Aorta (tissue), 5 donors: ENCODE measurements at places on chromosomes 3 and 15. TPM values are rescaled to one million over a fixed set of nuclear protein-coding genes. Genes with fewer than 3 reads are reported as not detected.

MINAR1 gene
- 1.4 TPM for total RNA-seq

GCSAM gene
- total RNA-seq: not detected

DNA sequence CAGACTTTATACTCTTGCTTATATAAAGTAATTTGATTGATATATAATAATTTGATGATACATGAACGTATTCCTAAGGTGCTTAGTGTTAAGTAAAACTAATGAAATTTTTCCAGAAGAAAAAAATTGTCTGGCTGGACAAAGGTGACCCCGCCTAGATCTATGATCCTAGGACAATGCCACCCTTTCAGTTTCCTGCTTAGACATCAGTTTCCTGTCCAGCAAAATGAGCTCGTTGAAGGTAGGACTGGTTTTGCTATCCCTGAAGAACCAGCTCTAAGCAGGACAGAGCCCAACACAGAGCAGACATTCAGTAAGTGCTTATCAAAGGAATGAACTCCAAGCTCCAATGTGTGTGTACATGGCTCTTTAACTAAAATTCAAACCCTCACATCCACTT lies 80.8 kb upstream of the SNTN start:
- DNase-seq: no peak
- H3K27me3 ChIP-seq: no peaks in the 10 kb centered on the region
- H3K36me3 ChIP-seq: no peaks in the 10 kb centered on the region
- no peak overlapping the region for H3K4me3 ChIP-seq
- H3K4me1 ChIP-seq: no peaks in the 10 kb centered on the region

- no peak overlapping the region for H3K4me3 ChIP-seq
- no peak overlapping the region for H3K27ac ChIP-seq
- DNase-seq: no peak
- H3K4me1 ChIP-seq: no peaks in the 10 kb centered on the region
Measured at GRCh38 chr3:145489011-145489410, 672.0 kb downstream of the PLOD2 start.

TTC21A gene
- total RNA-seq: 3.6 TPM

IGDCC3 gene
- not detected for total RNA-seq

DNA sequence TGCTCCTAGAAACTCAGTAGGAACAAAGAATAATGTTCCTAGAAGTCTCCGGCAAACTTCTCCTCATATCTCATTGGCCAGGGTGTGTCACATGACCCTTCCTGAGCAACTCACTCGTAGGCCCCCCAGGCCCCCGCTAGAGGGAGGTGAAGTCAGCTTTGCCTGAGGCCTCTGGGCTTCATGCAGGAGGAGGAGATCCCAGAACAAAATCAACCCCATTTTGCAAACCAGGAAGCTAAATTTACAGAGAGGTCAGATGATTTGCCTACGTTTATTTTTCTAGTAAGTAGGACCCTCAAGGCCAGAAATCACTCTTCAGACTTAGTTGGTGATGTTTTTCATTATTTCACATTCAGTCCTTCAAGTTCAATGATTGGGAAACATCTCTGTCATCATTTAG lies 99.1 kb downstream of the SSR3 start:
- DNase-seq: no peak
- H3K27me3 ChIP-seq: no peaks in the 10 kb centered on the region
- peaks cover 3% of the 10 kb centered on the region for H3K4me1 ChIP-seq

- no peak overlapping the region for H3K27ac ChIP-seq
- no peaks in the 10 kb centered on the region for H3K36me3 ChIP-seq
- peak; percentile 31 for DNase-seq
- no peak overlapping the region for H3K4me3 ChIP-seq
Measured at GRCh38 chr15:29134641-29135308, 134.8 kb downstream of the NSMCE3 start.

SLC12A1 gene
- total RNA-seq: 0.42 TPM

PPP1R14D gene
- total RNA-seq: not detected

DNA sequence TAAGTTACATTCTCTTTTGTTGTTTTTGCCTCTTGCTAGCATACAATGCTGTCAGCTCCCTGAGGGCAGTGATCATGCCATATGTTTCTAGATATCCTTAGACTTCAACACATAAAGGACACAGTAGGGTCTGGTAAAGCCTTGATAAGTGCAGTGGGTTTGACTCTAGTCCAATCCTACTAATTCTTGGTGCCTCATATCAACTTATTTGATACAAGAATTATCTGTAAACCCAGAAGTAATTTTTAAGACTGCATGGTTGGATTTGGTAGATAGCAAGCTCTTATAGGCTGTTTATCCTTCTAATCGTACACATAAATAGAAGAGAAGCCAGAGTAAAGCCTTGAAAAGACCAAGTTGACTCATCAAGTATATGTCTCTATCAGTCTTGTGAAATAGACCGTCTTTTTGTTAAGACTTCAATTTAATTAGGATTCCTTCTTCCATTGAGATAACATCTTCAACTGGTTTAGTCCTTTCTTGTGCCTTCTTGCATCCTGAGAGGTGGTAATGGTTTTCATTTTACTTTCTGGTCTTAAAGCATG lies 265.6 kb upstream of the CDIN1 start:
- H3K27ac ChIP-seq: no peak overlapping the region
- no peaks in the 10 kb centered on the region for H3K4me1 ChIP-seq
- no peaks in the 10 kb centered on the region for H3K36me3 ChIP-seq
- no peak for DNase-seq
- no peaks in the 10 kb centered on the region for H3K27me3 ChIP-seq

DNA sequence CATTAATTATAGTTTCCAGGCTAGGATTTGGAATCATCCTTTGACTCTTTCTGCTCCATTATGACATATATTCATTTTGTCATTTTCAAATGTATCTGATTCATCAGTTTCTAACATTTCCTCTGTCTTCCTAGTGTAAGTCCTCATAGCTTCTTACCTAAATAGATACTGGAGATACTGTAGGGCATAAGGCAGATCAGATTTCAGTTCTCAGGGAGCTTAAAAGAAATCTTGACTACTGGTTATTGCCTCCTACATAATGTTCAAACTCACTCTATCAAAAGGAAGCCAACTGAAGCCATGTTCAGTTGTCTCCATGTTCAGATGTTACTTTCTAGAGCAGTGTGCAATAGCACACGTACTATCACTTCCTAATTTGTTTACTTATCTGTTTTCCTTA lies 29.6 kb upstream of the CTDSPL2 start:
- DNase-seq: no peak
- no peak overlapping the region for H3K4me3 ChIP-seq
- H3K27ac ChIP-seq: no peak overlapping the region
- H3K36me3 ChIP-seq: no peaks in the 10 kb centered on the region
- no peaks in the 10 kb centered on the region for H3K4me1 ChIP-seq
- no peaks in the 10 kb centered on the region for H3K27me3 ChIP-seq

SUCNR1 gene
- total RNA-seq: 3.2 TPM

- H3K36me3 ChIP-seq: peaks cover 1% of the 10 kb centered on the region
- no peak overlapping the region for H3K4me3 ChIP-seq
- no peaks in the 10 kb centered on the region for H3K27me3 ChIP-seq
- DNase-seq: no peak
Measured at GRCh38 chr3:124178531-124178930, 186.6 kb upstream of the ROPN1 start.

DNA sequence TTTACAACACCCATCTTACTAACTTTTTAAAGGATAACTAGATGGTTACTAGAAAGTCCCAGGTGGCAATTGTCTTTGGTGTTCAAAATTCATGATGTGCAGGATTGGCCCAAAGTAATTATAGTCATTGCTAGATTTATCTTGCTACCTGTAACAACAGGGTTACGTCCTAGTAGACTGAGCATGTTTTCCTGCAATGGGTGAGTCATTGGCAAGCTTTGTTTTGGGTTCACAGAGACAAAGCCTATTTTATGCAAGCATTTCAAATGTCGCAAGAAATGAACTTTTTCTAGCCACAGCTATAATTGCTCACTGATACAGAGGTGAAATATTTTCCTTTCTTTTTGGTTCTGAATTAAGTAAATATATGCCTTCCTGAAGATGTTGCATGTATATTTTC lies 267.6 kb downstream of the AGBL1 start:
- no peaks in the 10 kb centered on the region for H3K4me1 ChIP-seq
- no peak overlapping the region for H3K4me3 ChIP-seq
- no peak overlapping the region for H3K27ac ChIP-seq
- no peaks in the 10 kb centered on the region for H3K36me3 ChIP-seq

DNA sequence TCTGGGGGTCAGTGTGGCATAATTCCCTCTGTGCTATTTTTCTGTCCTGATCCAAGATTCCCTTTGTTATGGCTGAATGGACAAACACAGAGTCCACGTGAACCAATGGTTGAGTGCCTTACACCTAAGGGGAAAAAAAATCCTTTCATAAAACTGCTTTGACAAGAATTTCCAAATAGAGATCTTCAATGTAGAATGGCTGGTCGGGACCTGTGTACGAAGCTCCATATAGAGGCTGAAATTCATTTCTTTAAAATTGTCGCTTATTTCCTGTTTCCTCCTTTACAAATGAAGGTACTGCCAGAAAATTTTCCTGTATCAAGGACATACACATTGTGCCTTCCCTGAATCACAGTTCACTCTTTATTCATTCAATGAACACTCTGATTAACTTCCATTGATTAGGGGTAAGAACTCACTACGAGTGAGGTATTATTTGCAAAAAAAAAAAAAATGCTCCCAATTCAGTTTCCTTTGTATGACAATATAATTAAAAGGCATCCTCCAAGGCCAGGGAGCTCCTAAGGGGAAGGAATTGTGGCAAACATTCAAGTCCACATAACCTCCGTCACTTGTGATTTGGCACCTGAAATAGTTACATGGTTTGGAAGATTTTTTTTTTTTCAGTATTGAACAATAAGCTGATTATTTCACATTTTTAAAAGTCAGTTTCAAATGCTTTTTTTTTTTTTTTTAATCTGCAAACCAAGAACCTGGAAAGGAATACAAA lies 293.8 kb downstream of the MEX3B start:
- no peaks in the 10 kb centered on the region for H3K36me3 ChIP-seq
- H3K27ac ChIP-seq: no peak overlapping the region
- no peak overlapping the region for H3K4me3 ChIP-seq
- DNase-seq: no peak
- H3K27me3 ChIP-seq: no peaks in the 10 kb centered on the region

BOC gene
- total RNA-seq: 164 TPM

DNA sequence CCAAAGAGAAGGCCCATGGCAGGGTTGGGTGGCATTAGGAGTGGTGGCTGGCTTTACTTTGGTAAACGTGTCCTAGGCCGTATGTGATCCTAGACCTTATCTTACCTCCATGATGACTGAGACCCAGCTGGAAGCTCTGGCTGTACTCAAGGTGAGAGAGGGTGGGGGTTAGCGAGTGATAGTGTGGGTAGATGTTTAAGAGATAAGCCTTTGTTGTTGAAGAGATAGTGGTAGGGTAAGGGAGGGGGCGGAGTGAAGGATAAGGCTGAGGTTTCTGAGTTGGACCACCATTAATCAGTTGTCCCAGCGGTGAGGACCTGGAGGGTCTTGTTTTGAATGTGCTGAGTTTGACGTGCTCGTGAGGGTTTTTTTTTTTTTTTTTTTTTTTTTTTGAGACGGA lies 61.5 kb upstream of the ULK4 start:
- DNase-seq: no peak
- no peak overlapping the region for H3K27ac ChIP-seq
- H3K27me3 ChIP-seq: no peaks in the 10 kb centered on the region

HYKK gene
- 8.0 TPM for total RNA-seq
